ENCODE measurements at places on chromosomes 6 and 20.

- no peak for DNase-seq
Measured at GRCh38 chr20:13877793-13878192, 93.0 kb downstream of the NDUFAF5 start.

- no peak for DNase-seq
Measured at GRCh38 chr6:21219856-21220255, 373.7 kb upstream of the SOX4 start.

GRCh38 chr6:16438718-16439591 is 200.6 kb downstream of the GMPR start:
- peak; percentile 58 for DNase-seq

- peak; percentile 56 for DNase-seq
Measured at GRCh38 chr20:22374678-22375590, 209.4 kb downstream of the FOXA2 start.

DNA sequence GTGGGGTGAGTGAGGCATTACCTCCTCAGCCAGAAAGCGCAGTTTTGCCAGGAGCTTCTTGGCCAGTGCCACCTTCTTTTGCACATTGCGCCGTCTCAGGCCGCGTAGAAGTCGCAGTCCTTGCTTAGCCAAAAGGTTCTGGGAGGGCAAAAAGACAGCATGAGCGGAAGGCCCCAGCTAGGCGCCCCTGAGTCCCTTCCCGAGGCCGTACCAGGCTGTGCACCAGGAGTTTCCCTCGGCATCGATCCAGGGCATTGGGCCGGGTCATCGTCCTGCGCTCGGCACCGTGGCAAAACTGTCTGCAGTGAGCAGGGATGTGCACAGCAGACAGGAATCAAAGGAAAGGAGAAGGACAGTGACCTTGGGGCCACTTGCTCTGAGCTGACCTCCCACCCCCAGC is 20.2 kb upstream of the SPAG4 start:
- DNase-seq = no peak

DNA sequence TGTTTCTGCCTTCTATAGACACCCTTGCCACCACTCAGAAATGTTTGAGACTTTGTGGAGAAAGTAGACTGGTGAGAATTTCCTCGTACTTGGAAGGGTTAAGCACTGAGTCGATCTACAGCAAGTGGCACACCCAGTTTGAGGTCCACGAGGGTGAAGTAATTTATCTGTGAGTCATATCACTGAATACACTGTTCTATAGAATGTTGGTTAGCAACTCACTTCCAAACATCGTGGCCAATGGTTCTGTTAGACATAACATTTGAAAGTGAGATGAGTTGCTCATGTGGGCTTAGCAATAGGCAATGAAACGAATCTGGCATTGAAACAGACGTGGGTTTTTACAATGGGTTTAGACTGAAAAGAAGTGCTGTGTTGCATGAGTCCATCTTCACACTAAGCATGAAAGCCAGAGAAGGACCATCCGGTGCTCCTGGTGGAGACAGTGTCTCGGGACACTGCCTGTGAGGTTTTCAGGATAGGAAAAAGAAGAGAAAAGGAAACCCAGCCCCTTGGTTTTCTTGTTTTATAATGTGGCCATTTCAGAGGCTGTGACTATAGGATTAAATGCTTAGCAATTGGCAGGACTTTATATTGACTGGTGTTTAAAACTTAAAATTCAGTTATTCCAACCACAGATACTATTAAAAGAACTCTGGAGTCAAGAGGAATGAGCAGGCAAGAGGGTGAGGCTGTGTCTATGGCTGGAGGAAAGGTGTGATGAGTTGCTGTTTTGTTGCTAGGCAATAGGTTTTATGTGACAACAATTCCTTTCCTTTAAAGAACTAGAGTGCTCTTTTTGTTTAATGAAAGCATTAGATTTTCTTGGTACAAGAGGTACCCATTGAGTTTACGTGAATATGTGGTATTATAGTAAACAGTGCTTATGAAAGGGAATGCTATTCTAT is 31.0 kb upstream of the EZR start:
- DNase-seq = peak; percentile 97

DNA sequence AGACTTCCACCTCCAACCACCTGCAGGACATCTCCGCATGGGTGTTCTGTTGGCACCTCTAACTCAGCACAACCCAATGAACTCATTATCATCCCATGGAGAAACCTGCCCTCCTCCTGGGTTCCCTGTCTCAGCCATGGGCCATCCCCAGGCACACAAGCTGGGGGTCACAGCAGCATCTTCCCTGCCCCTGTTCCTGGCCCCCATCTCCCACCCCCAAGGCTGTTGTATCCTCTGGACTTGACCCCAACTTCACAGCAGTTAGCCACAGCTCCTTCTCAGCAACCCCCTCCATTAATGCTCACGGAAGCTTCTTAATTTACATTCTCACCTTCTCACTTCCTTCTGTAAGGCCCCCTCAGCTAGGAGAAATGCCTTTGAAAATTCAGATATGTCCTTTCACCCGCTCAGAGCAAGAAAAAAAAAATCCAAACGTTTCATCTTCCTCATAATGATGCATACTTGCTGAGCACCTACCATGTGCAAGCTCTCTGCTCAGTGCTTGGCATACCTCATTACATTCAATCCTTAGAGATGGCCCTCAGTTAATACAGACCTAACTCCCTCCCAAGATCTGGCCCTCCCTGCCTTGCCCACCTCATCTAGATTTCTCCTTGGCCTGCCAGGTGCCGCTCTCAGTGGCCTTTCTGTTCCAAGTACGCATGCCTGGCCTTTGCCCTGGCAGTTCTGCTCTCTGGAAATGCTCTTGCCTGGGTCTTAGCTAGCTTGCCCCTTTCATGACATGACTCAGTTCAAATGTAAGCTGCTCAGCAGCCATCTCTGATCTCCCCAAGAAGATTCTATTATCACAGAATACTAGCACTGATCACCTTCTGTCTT is 2.5 kb upstream of the NELFCD start:
- no peak for DNase-seq

- DNase-seq = peak; percentile 87
Measured at GRCh38 chr6:149028767-149029405, 282.1 kb downstream of the UST start.

- DNase-seq = no peak
Measured at GRCh38 chr6:72376736-72377135, 245.1 kb upstream of the KCNQ5 start.

- DNase-seq = no peak
Measured at GRCh38 chr6:39029156-39030011, 19.2 kb upstream of the GLP1R start.

DNA sequence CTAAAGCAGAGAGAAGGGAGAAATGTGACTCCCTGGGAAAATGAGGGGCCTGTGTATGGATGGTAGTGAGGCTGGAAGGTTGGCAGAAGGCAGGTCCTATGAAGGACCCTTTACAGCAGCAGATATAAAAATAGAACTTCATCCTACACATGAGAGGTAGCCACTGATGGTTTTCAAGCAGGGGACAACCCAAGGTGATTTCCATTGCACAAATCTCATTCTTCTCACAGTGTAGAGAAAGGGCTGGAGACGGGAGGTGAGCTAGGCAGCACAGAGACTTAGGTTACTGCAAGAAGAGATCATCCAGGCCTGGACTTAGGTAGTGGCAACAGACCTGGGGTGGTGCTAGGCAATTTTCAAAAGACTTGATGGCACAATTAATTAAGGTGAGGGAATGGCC is 30.7 kb downstream of the TRAM2 start:
- DNase-seq = no peak

GRCh38 chr20:3727401-3728021 is 5.0 kb upstream of the HSPA12B start:
- DNase-seq = peak; percentile 65

GRCh38 chr6:24140591-24140990 is 14.6 kb downstream of the NRSN1 start:
- DNase-seq = no peak

DNA sequence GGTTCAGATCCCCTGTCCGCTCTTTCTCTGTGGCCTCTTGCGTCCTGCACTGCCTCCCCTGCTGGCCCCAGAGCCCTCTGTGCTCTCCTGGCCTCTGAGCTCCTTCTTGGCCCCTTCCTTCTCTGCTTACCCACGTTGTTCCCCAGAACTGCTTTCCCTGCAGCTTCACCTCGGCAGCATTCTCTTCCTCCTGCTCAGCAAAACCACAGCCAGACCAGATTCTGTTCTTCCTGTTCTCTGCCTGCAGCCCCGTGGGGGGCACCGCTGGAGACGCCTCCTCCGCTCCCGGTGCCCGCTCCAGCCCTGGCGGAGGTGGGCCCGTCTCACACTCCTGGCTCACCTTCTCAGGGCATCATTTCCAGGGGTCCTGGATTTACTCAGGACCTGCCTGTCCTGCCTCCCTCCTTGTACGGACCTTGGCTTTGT is 59.7 kb downstream of the TCP11 start:
- DNase-seq = peak; percentile 21

DNA sequence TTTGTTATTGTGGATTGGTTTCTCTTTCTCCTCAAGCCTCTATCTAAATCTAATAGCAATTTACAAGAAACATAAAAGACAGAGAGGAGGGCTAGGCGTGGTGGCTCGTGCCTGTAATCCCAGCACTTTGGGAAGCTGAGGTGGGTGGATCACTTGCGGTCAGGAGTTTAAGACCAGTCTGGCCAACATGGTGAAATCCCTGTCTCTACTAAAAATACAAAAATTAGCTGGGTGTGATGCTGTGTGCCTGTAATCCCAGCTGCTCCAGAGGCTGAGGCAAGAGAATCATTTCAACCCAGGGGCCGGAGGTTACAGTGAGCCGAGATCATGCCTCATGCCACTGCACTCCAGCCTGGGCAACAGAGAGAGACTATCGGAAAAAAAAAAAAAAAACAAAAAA is 46.6 kb downstream of the SLC2A12 start:
- no peak for DNase-seq

DNA sequence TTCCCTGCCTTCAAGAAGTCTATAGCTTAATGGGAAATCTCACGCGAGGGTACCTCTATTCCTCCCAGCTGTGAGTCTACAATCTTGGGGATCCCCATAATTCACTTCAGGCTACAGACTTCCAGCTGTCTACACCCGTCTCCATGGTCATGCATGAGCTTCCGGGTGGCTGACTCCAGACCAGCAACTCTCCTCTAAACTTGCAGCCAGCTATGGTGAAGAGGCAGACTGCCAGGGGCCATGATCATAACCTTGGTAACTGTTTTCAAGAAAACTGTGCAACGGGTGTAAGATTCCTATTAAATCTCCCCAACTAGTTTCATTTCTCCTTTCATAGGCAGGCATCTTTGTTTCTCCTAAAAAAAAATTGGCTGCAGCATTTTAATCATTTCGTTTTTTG is 534.4 kb upstream of the CHD6 start:
- no peak for DNase-seq

Data from fibroblast of skin of right biceps (primary cell).